ENCODE measurements at places on chromosomes 5 and 9. TPM values are rescaled to one million over a fixed set of nuclear protein-coding genes. Genes with fewer than 3 reads are reported as not detected.

ADRA1B gene
- under 0.01 TPM for total RNA-seq

ZNF354C gene
- 4.9 TPM for total RNA-seq

CCL19 gene
- not detected for total RNA-seq

CCL28 gene
- 2.1 TPM for total RNA-seq

CBY3 gene
- not detected for total RNA-seq

All from dermis microvascular lymphatic vessel endothelial cell (primary cell).